Lower lobe of right lung (tissue), 2 donors: ENCODE measurements at places on chromosomes 1 and 21. TPM values are rescaled to one million over a fixed set of nuclear protein-coding genes. Genes with fewer than 3 reads are reported as not detected.

ATP1A4 gene
- 1.1 TPM for total RNA-seq

AVPR1B gene
- total RNA-seq, result not detected

- no peaks in the 10 kb centered on the region for H3K4me1 ChIP-seq
- no peaks in the 10 kb centered on the region for H3K27me3 ChIP-seq
- H3K27ac ChIP-seq, result no peak overlapping the region
- H3K4me3 ChIP-seq, result no peak overlapping the region
Observed at GRCh38 chr1:112079446-112079845, 90.0 kb upstream of the KCND3 start.

NTMT2 gene
- total RNA-seq, result not detected

KDF1 gene
- 8.1 TPM for total RNA-seq

GRCh38 chr1:158646465-158646864 lies 40.0 kb downstream of the SPTA1 start:
- DNase-seq, result no peak
- H3K36me3 ChIP-seq, result no peaks in the 10 kb centered on the region
- no peaks in the 10 kb centered on the region for H3K27me3 ChIP-seq
- peaks cover 7% of the 10 kb centered on the region for H3K4me1 ChIP-seq

CENPL gene
- total RNA-seq, result 6.9 TPM

GRCh38 chr1:109762039-109762585 lies 1.6 kb downstream of the EPS8L3 start:
- H3K4me1 ChIP-seq, result peaks cover 12% of the 10 kb centered on the region
- no peak overlapping the region for H3K4me3 ChIP-seq
- H3K27me3 ChIP-seq, result no peaks in the 10 kb centered on the region
- no peaks in the 10 kb centered on the region for H3K36me3 ChIP-seq
- DNase-seq, result no peak
- H3K27ac ChIP-seq, result no peak overlapping the region
